ENCODE measurements at places on chromosomes 2 and 18.

DNA sequence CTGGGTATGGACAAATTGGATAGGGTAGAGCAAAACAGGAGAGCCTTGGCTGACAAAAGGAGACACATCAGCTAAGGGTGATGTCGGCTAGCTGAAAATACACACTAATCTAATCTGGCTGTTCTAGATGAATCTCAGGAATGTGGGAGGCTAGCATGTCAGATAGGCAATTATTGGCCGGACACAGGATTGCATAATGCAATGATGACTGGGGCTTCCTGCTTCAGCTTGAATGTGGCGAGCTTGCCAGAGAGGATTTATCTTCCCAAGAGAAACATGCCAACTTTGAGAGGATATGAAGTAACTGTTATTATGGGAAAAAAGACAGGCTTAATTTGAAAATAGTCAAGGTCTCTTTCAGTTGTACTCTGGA, 102.4 kb downstream of the TRIB2 start:
- DNase-seq: no peak

DNA sequence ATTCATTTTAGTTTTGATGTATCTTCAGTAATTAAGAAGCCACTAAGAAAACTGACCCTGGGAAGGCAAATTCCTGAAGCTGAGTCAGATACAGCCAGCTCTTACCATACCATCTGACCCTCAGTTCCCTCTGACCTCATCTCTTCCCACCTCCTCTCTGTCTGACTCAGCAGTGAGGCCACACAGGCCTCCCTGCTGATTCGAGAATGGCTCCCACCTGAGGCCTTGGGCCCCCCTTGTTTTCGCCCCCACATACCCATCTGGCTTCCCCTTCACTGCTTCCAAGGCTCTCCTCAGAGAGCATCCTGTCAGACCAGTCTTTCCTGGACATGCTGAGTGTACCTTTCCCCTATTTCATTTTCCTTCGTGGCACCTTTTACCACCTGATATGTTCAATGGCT, 71.0 kb upstream of the CYP1B1 start:
- peak; percentile 11 for DNase-seq

DNA sequence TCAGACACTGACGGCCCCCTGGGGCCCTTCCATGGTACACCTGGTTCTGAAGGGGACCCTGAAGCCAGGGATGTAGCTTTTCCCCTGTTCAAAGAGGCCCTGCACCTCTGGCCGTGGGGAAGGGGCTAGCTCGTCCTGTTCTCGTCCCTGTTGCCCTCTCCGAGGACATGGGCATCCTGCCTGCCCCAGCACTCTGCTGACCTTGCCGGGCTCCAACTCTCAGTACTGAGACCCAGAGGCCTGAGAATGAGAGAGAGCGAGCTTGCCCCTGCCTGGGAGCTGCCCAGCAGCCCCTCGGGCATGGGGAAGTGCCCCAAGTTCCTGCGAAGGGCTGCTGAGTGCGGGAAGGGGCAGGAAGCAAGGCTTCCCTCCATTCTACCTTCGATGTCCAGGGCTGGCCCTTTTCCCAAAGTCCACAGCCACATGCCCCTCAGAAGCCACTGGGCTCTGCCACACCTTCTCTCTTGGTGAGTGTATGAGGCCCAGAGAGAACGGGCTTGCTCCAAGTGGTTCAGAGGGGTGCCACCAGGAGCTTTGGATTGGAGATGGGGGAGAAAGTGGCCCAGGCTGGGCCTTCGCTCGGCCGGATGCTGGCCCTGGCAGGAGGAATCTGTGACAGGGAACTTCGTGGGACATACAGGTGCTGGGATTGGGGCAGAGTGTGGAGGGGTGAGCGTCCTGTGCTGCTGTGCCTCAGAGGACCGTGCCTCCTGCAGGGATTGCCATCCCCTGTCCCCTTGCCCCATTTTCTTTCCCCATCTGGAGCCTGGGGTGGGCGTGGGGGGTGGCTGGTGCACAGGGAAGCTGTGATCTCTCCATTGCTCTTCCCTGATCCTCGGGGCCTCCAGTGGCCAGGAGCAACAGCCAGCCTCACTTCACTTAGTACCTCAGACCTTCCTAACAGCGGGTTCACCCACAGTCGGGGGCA, 50.8 kb downstream of the KCNIP3 start:
- no peak for DNase-seq

- DNase-seq: no peak
These were observed 5.2 kb upstream of the ARID5A start for GRCh38 chr2:96531366-96531765.

DNA sequence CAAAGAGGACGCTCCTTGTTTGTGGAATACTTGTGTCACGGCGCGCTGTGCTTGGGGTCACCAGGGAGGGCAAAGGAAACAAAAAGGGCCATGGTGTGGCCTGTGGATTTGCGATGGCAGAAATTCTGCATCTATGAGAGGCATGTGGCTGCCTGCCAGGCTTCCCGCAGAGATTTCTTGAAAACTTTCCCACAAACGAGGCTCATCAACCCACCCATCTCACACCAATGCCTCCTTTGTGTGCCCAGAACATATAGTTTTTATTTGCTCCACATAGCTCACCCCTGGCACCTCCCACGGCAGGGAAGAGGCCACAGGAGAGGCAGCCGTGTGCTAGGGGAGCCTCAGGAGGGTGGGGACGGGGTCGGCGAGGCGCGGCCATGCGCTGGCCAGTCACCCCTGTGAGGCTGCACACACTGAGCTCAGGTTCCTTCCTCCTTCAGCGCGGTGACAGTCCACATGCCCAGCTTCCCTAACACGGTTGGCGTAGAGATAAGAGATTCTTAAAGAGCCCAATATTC, 100.3 kb downstream of the MBP start:
- no peak for DNase-seq

- no peak for DNase-seq
These were observed 24.4 kb downstream of the SERTAD2 start for GRCh38 chr2:64629329-64629781.

DNA sequence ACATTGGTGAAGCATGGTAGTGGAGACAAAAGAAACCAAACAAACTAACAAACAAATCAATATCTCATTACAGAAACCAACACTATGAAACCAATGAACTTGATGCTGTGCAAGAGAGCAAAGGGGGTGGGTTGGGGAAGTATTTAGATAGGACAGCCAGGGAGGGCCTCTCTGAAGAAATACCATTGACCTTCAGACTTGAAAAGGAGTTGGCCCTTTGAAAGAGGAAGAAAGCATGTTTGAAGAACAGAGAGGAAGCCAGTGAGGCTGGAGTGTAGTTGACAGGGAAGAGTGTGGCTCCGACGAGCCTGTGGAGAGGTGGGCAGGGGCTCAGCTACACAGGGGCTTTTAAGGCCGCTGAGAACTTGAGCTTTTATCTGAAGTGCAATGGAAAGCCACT, 151.0 kb upstream of the GATA6 start:
- peak; percentile 45 for DNase-seq

GRCh38 chr2:24721470-24721869, 71.7 kb downstream of the PTRHD1 start:
- peak; percentile 15 for DNase-seq

- DNase-seq: no peak
These were observed at the start of gene CFAP65 for GRCh38 chr2:219041252-219041651. Gene CFAP65, minus strand, starts transcription at chr2:219041516. Its CDS starts 2,468 bp downstream, at chr2:219039048.

DNA sequence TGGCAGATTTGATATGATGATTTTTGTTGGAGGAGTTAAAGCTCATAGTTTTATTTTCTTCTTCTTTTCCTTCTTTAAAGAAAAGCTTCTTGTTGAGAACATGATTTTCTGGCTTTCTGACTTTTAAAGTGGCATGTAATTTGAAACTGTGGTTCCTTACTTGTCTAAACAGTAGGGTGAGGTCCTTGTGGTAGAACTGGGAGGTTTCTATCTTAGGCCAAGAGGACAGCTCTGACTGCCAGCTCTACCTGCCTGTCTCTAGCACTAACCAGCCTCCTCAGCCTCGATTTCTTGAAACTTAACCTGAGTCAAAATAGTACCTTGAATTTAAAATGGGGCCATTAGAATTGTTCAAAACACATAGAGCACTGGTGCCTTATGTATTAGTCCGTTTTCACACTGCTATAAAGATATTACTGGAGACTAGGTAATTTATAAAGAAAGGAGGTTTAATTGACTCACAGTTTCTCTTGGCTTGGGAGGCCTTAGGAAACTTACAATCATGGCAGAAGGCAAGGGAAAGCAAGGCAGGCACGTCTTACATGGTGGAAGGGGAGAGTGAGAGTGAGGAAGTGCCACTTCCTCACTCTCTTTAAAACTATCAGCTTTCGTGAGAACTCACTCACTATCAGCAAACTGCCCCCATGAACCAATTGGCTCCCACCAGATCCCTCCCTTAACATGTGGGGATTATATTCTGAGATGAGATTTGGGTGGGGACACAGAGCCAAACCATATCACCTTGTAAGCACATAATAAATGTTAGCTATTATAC, 119.0 kb downstream of the CERS6 start:
- peak; percentile 17 for DNase-seq

GRCh38 chr2:81767187-81767912, 1462.8 kb upstream of the LRRTM1 start:
- no peak for DNase-seq

DNA sequence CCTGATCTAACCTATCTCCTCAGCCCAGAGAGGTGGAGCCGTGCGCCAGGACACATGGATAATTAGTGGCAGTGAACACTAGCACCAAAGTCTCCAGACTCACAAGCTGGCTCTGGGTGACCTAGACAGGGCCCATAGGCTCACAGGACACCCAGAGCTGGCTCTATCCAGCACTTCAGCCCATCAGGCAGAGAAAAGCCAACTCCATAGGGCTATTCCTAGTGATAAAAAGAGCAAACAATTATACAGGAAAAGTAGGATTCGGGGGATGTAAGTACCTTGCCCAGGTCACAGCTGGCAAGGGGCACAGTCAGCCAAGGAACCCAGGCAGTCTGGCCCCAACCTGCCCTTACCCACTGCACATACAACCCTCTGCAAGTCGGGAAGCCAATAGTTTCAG, 178.6 kb downstream of the TNS1 start:
- DNase-seq: no peak

DNA sequence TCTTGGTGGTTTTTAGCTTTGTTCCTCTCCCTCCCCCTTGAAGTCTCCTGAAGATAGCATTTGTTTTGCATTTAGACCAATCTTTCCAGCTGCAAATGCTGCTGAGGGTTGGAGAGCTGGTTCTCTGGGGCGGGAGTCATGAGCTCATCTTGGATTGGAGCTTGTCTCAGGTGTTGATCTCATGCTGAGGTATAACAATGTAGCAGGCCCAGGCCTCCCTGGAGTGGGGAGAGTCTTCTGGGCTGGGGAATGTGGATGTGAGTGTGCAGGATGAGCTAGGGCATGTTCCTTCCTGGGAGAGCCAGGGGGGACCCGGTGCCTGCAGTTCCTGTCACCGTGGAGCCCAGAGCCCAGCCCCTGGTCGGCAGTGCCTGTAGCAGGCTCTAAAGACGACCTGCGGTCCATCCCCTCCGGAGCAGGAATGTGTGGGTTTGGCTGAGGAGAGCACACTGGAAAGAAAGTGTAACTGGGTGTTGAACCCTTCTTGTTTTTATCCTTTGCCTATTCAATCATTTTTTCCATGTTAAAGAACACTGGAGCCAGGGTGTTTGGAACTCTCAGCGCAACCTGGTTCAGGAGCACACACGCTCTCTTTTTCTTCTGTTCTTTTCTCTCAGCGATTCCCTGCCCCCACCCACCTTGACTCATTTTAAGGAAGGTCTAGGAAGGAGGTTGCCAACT, 2.7 kb downstream of the ZNF532 start:
- no peak for DNase-seq

DNA sequence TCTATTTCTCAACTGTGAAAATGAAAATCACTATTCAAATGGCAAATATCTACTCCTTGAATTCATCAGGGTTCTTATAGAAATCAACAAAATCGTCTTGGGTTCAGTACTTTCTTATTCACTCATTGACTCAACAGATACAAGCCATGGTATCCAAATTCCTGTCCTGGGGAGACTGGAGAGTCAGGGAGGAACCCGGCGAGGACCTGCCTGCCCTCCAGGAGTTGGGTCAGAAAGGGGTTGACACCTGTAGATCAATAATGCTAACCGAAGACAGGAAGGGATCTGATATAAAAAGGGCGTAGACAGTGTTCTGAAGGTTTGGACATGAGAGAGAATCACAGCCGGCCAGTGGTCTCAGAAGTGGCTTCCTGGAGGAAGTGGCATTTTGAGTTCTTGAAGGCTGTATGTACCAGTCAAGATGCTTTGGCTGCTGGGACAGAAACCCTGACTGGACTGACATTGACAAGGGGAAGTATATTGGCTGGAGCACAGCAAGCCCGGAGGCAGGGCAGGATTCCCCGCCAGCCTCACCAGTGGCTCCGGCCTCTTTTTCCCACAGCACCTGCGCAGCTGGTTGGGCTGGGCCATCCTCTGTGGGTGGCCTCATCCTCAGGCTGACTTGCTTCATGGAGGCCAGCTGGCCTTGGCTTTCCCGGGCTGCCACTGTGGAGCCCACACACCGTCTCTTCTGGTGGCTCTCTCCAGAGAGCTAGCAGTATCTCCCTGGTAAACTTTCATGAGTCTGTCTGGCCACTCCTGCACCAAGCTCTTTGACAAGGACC, 3.0 kb downstream of the LRRFIP1 start:
- DNase-seq: no peak

DNA sequence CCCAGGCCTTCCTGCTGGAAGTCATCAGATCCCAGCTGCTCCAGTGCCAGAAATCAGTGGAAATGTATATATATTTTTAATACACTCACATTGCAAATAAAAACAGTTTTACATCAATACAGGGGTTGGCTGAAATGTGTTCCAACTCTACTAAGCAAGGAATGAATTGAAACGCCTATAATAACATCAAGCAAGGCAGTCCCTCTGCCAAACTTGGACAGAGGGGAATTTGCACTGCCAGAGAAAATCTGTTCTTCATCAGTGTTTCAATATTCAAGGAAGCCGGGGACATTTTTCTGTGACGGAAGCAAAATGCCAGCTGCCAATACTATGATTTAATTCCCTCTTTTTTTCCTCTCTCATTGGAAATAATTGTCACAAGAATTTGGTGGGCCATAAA, 335.3 kb downstream of the TNS1 start:
- DNase-seq: no peak

- no peak for DNase-seq
These were observed 381.9 kb downstream of the ZNF516 start for GRCh38 chr18:76113101-76113500.

- DNase-seq: no peak
These were observed 102.8 kb upstream of the TFCP2L1 start for GRCh38 chr2:121387591-121388325.

DNA sequence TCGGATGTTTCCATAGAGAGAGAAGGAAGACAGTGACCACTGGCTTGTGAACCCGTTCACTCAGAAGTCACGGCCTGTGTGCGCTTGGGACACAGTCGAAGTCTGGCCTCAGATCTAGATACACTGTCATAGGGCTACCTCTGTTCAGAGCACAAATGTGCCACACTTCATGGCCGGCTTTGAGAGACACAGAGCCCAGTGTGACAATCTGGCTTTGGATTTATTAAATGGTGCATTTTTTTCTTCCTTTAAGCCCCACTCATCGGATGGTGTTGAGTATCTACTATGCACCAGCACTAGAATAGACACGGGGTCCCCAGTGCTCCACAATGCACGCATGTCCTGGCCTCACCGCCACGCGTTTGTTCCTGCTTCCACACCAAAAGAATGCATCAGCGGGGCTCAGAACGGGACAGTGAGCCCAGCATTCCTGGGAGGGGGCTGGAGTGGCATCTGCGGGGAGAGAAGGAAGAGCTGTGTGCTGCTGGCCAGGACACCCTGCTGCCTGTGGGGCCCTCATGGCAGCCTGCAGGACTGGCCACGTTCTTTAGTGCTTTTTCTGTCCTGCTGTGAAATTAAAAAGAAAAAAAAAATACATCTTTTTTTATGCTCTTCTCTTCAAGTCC, 738.9 kb upstream of the SALL3 start:
- DNase-seq: no peak
